Right renal cortex interstitium (tissue), 3 donors: ENCODE measurements at places on chromosomes 11 and 22.

- no peak for DNase-seq
Measured at GRCh38 chr11:2787816-2788167, 88.0 kb upstream of the KCNQ1OT1 start.

DNA sequence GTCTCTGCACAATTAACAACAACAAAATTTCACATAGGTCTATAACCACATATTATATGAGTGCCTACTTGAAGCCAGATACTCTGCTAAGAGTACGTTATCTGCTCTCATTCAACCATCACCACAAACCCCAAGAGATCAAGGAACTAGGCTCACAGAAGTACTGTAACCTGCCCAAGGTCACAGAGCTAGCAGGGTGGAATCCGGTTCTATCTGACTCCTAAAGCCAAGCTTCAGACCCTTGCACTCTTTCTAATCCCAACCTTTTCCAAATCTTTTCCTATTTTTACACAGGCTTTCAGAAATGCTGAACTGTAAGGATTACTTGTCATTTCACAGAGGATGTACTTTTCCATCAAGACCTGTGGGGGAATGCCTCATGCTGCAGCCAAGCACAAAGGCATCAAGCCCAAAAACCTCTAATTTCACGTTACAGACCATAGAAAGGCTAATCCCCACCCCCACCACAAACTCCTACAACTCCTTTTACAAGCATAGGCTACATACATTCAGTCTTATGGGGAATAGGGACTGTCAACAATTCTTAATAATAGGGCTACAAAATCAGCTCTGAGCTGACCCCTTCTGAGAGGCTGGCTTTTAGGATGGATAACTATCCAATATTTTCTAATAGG lies 927 bp downstream of the PRCP start:
- DNase-seq = no peak

DNA sequence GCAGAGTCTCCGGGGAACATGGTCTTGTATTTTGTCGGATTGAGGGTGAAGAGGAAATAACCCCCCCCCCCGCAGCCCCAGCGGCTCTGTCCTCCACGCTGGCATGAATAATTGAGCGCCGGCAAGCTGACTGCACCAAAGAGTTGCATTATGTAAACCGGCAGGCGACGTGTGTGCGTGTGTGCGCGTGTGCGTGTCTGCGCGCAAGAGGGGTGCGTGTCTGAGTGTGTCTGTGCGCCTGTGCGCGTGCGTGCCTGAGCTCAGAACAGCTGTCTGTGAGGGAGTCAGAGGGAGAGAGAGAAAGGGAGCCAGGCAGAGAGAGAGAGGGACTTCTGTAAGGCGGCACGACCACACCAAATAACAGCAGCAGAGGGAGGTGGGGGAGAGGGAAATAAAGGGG lies 94.4 kb downstream of the SCN3B start:
- peak; percentile 51 for DNase-seq

- peak; percentile 38 for DNase-seq
Measured at GRCh38 chr11:17927681-17928343, 85.0 kb downstream of the SERGEF start.

- DNase-seq = no peak
Measured at GRCh38 chr11:104286129-104286528, 122.2 kb upstream of the PDGFD start.

DNA sequence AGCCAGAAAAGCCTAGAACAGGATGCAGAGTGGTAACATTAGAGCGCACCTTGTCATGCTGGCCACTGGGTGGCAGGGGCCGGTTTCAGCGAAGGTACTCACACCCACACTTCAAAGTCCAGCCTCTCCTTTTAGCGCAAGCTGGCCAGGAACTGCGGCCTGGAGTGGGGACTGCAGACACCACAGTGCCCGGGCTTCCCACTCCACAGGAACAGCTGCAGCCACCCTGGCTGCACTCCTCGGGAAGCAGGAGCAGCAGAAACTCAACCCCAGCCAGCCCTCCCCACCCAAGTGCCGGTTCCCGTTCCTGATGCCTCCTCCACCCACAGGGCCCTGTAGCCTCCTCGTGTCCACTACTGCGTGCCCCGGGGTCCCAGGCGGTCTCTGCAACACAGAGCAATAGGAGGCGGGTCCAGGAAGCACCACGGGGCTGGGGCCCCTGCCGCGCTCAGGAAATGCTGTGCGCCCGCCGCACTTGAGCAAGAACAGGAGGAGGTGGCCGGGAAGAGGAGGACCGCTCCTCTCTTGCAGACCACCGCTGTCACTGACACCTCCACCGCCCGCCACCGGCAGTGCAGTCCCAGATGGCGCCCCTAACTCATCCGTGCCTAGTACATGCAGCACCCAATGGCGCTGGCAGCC lies 2.2 kb downstream of the RFPL2 start:
- no peak for DNase-seq

DNA sequence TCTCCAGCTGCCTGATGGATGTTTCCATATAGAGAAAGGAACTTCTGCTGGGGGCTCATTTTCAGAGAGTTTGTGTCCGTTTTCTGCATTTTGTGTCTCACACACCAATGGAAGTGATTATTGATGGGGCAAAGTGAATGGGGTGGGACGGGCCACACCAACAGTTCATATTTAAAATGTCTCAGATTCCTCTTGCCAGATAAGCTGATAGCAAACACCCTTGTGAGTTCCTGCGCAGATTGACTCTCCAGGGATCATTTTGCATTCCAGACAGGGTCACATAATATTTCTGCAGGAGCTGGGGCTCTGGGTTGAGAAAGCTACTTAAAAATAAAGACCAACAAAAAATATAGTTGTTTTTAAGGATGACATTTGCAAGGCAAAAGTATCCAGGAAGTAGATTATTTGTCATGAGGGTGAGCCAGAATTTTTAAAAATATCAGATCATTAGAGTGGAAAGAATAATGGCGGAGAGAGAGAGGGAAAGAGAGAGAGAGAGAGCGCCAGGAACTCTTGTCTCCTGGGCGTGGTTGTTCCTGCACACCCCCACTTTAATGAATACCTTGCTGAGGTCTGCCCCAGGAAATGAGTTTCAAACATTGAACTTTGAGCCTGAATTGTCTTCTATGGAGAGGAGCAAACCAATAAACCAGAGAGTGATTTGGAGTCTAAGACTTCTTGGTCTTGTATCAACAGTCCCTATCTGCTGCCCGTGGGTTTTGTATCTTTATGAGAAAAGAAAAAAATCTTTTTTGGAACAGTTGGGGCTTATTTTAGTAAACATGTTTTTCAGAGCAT lies 33.3 kb downstream of the MICAL2 start:
- no peak for DNase-seq

DNA sequence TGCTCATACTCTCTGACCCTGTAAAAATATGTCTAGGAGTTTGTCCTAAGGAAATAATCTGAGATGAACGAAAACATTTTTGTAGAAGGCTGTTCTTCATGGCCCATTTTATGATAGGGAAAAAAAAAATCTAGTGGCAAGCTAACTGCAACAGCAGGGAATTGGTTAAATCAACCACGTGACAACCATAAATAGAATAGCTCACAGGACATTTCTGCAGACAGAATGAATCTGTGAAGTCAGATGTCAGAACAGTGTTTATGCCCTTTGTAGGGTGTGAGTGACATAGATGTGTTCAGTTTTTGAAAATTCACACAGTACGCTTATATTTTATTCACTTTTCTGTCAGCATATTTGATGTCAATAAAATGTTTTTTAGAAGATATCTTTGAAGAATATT lies 16.1 kb downstream of the ARHGAP1 start:
- no peak for DNase-seq

DNA sequence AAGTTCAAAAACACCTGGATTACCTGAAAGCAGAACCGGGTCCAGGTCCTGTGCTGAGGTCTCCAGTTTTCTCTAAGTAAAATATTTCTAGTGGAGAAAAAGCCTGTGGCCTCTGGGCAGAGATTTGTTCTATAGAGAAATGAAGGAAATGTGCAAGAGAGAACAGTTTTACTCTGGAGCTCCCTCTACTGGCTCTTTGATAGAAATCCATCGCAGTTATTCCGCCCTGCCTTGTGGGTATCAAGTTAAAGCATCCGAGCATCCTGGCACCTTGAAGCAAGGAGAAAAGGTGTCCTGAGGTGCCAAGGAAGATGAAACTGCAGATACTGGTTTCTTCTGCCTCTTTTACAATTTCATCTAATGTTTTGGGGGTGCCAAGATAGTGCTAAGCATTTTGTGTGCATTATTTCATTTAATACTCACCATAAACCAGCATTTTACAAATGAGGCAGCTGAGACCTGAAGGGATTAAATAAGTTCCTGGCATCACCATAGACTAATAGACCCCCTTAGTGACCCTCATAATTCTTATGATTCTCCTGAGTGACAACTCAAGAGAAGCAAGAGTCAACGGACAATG lies 113.1 kb upstream of the HSD17B12 start:
- DNase-seq = no peak

GRCh38 chr11:2673250-2673610 lies 26.6 kb downstream of the KCNQ1OT1 start:
- no peak for DNase-seq

- DNase-seq = no peak
Measured at GRCh38 chr11:83172551-83172950, 15.6 kb downstream of the PCF11 start.

DNA sequence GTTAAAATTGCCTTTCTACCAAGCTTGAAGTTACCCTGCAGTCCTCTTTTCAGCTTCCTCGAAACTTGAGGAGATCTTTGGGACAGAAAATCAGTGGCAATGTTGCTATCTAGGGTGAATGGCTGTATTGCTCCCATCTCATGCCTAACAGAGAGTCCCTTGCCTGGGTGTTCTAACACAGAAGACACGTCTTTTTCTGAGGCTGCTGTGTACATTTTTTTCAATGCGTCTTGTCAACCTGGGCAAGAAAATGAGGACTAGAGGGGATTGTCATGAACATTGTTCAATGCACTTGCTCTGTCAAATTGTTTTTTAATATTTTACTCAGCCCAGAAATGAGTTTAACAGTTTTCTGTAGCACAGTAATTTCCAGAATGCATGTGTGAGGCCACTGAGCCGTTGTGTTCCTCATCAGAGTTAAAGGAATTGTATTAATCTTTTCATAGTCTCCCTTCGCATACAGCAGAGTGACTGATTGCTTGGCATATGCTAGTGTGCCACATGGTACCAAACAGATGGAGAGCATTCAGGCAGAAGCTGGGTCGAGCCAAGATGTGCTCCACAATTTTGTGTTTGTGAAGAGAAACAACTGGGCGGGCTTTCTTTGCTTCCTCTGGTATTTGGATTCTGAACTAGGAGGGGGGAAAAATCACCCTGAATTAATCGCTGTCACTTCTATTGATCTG lies 86.0 kb downstream of the CASP12 start:
- DNase-seq = no peak

- DNase-seq = no peak
Measured at GRCh38 chr11:88013508-88014065, 161.7 kb downstream of the RAB38 start.

- peak; percentile 27 for DNase-seq
Measured at GRCh38 chr11:61954851-61955421, 4.8 kb downstream of the BEST1 start.

- no peak for DNase-seq
Measured at GRCh38 chr11:107916671-107917241, 11.5 kb upstream of the RAB39A start.

- no peak for DNase-seq
Measured at GRCh38 chr22:38685761-38686160, 4.0 kb downstream of the TOMM22 start.
